ENCODE measurements at places on chromosomes 3 and 15.

GRCh38 chr3:67245545-67245944, 247.4 kb downstream of the KBTBD8 start:
- no peak for DNase-seq

DNA sequence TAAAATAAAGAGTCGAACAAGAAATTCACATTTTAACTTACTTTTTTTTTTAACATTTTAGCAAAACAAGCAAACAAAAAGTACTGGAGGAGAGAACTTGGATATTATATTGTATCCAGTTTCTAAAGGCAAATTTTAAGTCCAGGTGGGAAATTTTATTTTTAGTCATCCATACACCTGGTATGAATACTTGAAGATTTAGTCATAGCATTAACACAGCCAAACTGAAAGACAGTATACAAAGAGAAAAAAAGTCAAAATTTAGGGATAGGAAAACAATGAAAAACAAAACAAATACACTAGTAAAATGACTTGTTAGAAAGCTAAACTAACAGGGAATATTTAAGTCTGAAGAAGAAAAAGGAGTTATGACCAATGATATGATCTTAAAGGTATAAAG, 69.1 kb downstream of the PROS1 start:
- DNase-seq: no peak

- DNase-seq: no peak
Measured at GRCh38 chr3:3735919-3736318, 63.3 kb upstream of the LRRN1 start.

GRCh38 chr3:138197058-138197457, 10.0 kb downstream of the ARMC8 start:
- DNase-seq: no peak

DNA sequence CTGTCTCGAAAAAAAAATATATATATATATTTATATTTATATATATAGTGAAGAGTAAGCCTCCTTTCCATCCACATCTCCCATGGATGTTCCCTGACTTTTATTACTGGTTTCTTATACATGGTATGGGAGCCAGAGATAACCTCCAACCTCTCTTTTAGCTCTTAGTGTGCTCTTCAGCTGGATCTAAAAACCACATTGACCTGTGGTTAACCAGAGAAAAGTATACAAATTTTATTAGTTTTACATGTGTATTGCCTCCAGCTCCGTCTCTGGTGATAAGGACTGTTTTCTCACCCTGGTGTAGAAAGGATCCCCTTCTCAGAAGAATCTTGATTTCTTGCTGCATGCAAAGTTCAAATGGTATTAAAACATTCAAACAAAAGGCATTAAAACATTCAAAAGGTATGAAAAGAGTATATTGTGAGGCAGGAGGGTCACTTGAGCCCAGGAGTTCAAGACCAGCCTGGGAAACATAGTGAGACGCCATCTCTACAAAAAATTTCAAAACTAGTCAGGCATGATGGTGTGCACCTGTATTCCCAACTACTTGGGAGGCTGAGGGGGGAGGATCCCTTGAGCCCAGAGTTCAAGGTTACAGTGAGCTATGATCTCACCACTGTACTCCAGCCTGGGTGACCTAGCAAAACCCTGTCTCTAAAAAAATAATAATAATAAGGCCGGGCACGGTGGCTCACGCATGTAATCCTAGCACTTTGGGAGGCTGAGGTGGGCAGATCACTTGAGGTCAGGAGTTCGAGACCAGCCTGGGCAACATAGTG, 13.5 kb upstream of the TTBK2 start:
- DNase-seq: no peak

- DNase-seq: no peak
Measured at GRCh38 chr3:45564172-45564571, 30.4 kb upstream of the LIMD1 start.

GRCh38 chr3:143707848-143708247, 140.4 kb downstream of the SLC9A9 start:
- no peak for DNase-seq

GRCh38 chr3:32837789-32838188, 20.0 kb downstream of the TRIM71 start:
- no peak for DNase-seq

- DNase-seq: peak; percentile 31
Measured at GRCh38 chr15:93048759-93049161, 40.3 kb downstream of the RGMA start.

- DNase-seq: peak; percentile 33
Measured at GRCh38 chr3:123082370-123083065, 15.7 kb downstream of the PDIA5 start.

- DNase-seq: peak; percentile 31
Measured at GRCh38 chr15:75713338-75713895, 769 bp upstream of the CSPG4 start.

- DNase-seq: no peak
Measured at GRCh38 chr15:45892182-45892581, 257.4 kb downstream of the SQOR start.

GRCh38 chr3:186044968-186045367, 63.9 kb downstream of the ETV5 start:
- DNase-seq: peak; percentile 25

GRCh38 chr15:92653836-92654539, 1.6 kb downstream of the FAM174B start:
- peak; percentile 57 for DNase-seq

DNA sequence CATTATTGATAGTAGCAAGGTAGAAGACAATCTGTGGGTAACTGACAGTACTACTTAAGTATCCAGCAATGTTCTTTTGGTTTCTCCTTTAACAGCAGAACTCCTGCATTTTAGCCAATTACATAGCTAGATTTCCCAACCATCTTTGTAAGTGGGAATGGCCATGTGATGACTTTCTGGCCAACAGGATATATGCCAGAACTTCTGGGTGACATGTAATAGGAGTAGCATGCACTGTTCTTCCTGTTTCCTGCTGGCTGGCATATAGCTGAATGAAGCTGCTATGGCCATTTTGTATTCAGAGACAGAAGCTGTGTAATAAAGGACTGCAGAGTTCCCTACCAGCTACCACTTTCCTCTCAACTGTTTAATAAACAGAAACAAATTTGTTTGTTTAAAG, 18.0 kb downstream of the SPICE1 start:
- no peak for DNase-seq

GRCh38 chr15:52417521-52417920, 111.2 kb downstream of the MYO5A start:
- peak; percentile 5 for DNase-seq

GRCh38 chr15:68479406-68479805, 47.4 kb upstream of the ITGA11 start:
- DNase-seq: no peak

GRCh38 chr3:191688756-191689433, 227.9 kb downstream of the PYDC2 start:
- DNase-seq: no peak

DNA sequence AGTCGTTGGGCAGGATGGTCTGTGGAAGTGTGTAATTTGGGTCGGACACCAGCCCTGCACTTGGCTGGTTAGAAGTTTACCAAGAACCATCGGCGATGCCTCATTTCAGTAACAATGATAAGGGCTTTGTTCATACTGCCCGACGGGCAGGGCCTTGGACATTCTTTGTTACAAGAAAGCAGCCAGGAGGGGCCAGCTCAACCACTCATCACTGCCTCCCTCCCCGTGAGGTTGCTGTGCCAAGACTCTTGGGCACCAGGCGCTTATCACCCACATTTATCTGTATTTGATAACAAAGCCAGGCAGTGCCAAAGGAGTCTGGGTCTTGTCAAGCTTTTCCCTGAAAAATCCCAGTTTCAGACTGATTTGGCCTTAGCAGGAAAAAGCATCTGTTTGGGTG, 235.0 kb downstream of the ADAMTS17 start:
- no peak for DNase-seq

DNA sequence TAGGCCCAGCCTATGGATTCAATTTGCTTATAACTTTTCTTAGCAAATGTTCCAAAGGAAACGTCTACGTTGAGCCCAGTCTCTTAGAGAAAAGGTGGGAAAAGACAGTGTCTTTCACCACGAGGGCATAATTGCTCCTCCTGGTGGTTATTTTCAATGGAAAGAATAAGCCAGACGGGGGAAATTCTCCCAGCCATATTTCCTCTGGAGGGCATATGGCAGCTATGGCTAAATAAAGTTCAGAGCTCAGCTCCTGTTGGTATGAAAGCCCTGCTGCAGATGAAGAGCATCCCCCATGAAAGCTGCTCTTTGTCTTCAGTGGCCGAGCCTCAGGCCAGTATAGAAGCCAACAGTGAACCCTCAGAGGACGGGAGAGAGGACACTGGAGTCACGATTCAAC, 297.9 kb downstream of the RYR3 start:
- DNase-seq: no peak

DNA sequence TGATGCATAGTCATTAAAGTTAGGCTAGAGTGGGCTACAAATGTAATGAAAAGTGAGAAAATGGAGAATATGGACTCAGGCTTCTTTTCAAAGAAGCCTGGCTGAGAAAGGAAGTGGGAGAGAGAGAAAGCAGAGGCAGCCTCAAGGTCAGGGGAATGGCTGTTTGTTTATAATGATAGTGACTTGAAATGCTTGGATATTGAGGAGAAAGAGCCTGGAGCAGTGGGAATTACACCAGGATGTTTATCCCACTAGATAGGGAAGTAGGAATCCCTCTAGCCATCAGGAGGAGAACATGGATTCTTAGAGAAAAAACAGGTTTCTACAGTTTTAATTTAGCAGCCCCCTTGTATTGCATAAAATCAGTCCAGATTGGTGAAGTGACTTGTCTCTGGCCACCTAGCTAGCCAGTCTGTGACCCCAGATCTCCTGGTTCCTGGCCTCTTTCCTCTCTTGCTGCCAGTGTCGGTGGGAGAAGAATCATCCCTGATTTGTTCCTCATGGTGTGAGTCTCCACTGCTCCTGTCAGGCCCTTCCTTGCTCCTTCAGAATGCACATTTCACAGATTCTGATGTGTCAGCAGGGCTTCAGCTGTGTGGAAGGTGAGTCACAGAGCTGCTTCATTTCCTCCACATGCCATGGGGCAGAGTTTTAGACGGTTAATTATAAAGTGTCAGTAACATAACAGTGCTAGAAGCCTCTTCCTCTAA, 32.9 kb downstream of the SEMA6D start:
- DNase-seq: no peak

DNA sequence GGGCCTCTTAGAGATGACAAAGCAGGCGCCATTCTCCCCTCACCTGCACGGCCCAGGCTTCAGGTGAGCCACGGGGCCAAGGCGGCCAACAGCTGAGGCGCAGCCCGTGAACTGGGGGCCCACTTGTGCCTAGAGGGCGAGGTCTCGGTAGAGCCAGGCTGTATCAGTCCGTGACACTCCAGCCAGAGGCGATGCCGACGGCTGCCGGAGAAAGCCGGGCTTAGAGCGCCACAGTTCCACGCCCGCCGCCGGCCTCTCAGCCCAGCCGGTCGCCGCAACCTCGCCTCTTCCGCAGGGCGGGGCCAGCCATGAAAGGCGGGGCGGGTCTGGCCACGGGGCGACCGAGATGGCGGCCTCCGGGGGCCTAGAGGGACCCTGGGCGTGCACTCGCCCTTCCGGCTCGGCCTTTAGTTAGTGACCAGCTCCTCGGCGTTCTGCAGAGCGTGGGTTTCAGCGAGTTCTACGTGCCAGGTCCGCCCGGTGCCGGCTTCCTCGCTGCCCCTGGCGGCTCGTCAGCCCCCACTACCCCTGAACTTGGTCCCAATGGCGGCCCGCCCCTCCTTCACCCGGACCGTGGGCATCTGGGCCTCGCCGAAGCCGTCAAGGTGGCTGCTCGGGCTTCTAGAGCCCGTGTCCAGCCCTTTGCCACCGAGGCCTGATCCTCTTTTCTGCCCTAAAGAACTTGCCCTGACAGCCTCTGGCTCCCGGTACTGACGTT, at the start of gene ZNF621:
Gene ZNF621, plus strand, starts transcription at position 393 of the 718 bp plus-strand sequence. CDS start 881 bp downstream, outside the sequence.
- peak; percentile 19 for DNase-seq
